ENCODE measurements at places on chromosomes 3 and 15.

DNA sequence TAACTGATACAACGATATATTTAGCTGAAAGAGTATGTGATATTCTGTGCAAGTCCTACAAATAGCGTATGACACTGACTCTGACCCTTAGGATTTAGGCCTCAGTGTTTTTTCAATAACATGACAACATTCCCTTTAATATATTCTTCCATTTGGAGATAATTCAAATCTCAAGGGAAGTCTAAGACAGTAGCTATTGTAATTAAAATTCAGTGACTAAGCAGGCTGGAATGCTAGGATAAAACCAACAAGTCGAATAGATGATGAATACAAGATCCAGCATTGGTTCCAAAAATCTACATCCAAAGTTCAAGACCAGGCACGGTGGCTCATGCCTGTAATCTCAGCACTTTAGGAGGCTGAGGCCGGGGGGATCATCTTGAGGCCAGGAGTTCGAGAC, 56.2 kb downstream of the QTRT2 start:
- no peak for DNase-seq

- no peak for DNase-seq
These were observed 43.7 kb upstream of the MFGE8 start for GRCh38 chr15:88956906-88957305.

GRCh38 chr3:172259111-172259541, 189.1 kb downstream of the GHSR start:
- no peak for DNase-seq

DNA sequence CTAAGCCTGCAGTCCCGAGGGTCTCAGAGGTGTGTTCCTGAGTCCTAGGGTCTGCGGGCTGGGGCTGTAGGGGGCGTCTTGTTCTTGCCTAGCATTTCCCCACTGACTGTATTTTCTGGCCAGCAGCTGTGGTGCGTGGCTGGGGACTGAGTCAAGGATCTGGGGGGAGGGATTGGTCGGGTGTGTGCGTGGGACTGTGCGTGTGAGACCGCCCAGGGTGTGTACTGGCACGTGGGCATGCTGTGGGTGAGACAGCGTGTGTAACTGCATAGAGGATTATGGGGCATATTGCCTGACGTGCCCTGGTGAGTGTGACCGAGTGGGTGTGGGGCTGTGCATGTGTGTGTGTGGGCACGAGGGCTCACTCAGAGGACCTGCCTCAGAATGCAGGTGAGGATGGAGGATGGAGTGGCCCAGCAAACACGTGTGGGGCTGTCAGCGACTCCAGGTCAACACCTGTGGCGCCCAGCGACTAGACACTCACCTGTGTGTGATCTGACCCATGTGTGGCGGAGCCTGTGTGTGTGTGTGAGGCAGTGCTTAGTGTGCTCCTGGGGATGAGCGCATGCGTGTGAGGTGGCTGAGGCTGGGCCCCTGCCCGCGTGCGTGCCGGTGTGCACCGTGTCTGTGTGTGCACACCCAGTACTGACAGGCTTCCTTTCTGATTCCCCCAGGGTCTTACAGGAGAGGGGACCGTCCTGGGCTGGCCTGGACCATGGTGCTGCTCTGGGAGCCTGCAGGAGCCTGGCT, 20.9 kb downstream of the FBLN2 start:
- no peak for DNase-seq

- peak; percentile 9 for DNase-seq
These were observed 357.7 kb downstream of the OTOL1 start for GRCh38 chr3:161854232-161854771.

- DNase-seq = no peak
These were observed 436.9 kb upstream of the C2CD4B start for GRCh38 chr15:62601777-62602545.

DNA sequence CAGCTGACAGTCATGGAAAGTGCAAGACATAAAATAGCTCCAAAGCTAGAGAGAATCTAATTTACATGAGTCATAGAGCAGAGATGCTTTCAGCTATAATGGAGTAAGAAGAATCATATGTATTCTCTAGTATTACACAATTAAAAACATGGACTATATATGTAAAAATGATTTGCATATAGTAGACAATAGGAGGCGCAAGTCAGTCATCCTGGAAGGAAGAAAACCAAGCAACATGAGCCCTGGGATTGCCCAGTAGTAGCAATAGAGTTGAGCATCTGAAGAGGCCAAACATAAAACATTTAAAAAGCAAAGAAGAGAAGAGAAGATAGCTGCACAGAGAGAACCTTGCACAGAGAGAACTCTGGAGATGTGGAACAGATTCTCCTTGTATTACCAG, 455.0 kb downstream of the EPHA3 start:
- no peak for DNase-seq

- no peak for DNase-seq
These were observed 166.1 kb downstream of the SSR3 start for GRCh38 chr3:156388497-156389448.

- DNase-seq = no peak
These were observed 982 bp upstream of the GABPB1 start for GRCh38 chr15:50355980-50356379.

GRCh38 chr3:85050821-85051220, 92.0 kb downstream of the CADM2 start:
- DNase-seq = no peak

GRCh38 chr15:80310776-80311175, 58.8 kb upstream of the CTXND1 start:
- no peak for DNase-seq

- DNase-seq = no peak
These were observed 16.6 kb downstream of the LYSMD4 start for GRCh38 chr15:99716540-99717095.

DNA sequence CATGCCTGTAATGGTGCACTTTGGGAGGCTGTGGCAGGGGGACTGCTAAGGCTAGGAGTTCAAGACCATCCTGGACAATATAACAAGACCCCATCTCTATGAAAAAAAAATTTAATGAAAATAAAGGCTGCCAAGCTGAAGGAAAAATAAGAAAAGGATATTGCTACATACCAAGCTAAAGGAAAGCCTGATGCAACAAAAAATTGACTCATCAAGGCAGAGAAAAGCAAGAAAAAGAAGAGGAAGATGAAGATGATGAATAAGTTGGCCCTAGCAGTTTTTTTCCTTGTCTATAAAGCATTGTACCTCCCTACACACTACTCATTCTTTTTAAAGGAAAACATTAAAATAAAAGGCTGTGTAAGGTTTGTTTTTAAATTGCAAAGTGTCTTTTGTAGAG, 441.9 kb upstream of the MDFIC2 start:
- no peak for DNase-seq

GRCh38 chr3:132135628-132136333, 101.0 kb upstream of the CPNE4 start:
- DNase-seq = no peak

- no peak for DNase-seq
These were observed 106.7 kb upstream of the SNRPN start for GRCh38 chr15:24848050-24848449.

Data from GM13976 (cell line).